ENCODE measurements at places on chromosomes 7 and 10.

- DNase-seq = peak; percentile 68
Measured at GRCh38 chr7:137717811-137718271, 128.9 kb downstream of the DGKI start.

GRCh38 chr10:51679841-51680240 is 19.6 kb downstream of the CSTF2T start:
- no peak for DNase-seq

- no peak for DNase-seq
Measured at GRCh38 chr7:5222841-5223411, 32.9 kb downstream of the WIPI2 start.

DNA sequence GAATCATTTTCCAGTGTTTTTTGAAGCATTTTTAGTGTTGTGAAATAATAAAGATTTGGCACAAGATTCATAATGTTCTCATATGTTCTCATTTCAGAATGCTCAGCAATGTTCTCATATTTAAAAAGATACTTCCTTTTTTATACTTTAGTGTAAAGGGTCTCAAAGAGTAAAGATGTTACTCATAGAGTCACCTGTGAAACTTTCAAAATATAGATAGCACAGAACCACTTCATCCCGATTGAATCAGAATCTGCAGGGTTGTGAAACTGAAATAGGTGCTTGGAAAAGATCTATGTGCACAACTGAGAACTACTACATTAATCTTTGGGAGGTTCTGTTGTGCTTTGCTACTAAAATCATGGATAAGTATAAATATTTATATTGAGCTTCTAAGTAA is 144.7 kb downstream of the MDFIC start:
- no peak for DNase-seq

DNA sequence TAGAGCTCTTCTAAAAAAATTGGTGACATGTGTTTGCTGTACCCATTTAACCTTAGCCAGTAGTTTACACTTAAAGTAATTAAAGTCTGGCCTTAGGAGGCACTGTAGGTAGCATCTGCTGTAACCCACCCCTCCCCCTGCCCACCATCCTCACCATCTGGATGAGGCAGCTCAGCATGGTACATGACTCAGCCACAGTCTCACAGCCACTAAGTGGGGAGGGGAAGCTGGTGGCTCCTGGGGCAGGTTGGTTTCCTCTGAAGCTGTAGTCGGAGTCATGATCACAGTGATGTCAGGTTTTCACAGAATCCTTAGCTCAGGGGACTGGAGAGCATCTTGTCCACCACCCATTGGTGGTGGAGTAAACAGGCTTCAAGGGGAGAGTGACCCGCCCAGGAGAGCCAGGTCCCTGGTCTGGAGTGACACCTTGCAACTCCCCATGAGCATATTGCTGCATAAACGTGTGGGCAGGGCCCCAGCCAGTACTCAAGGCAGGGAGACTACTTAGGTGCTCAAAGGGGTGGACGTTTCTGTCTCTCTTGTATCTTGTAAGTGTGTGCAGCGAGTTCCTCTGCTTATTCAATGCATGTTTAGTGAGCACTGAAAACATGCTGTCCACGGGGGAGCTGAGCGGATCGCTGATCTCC is 125.9 kb downstream of the GRK5 start:
- DNase-seq = no peak

GRCh38 chr10:28496481-28496961 is 36.4 kb upstream of the WAC start:
- no peak for DNase-seq

GRCh38 chr10:11588873-11589574 is 22.4 kb downstream of the USP6NL start:
- no peak for DNase-seq

- DNase-seq = no peak
Measured at GRCh38 chr7:30997316-30997715, 33.6 kb downstream of the GHRHR start.
